ENCODE measurements at places on chromosomes 4 and X.
A peak's percentile ranks its signal among the peaks of the same experiment; 100 is the strongest.

- H3K27ac ChIP-seq, result no peak overlapping the region
- H3K36me3 ChIP-seq, result no peaks in the 10 kb centered on the region
- DNase-seq, result no peak
These were observed 166.5 kb downstream of the PJA1 start for GRCh38 chrX:68998716-68999115.

DNA sequence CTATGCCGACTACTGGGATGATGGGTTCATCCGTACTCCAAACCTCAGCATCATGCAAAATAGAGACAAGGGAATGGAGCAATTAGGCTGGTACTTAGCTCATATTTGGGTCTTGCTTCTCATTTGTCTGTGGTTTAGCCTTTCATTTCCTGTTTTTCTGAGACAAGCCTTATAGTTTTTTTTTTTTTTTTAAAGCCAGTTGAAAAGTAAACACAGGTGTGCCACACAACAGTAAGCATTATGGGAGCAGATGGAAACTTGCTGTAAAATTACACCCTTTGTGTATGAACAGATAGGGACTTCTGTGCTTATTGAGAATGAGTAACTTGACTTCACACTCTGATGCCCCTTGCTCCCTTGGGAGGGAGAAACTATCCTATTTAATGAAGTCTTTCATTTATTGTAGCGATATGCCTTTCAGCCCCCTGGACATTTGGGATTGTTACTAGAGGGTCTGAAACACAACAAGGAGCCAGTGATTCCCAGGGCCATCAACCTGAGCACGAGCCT is 13.7 kb downstream of the RASSF6 start:
- peaks cover 4% of the 10 kb centered on the region for H3K4me1 ChIP-seq
- no peak for DNase-seq
- H3K36me3 ChIP-seq, result no peaks in the 10 kb centered on the region
- no peaks in the 10 kb centered on the region for H3K27me3 ChIP-seq
- H3K4me3 ChIP-seq, result no peak overlapping the region

DNA sequence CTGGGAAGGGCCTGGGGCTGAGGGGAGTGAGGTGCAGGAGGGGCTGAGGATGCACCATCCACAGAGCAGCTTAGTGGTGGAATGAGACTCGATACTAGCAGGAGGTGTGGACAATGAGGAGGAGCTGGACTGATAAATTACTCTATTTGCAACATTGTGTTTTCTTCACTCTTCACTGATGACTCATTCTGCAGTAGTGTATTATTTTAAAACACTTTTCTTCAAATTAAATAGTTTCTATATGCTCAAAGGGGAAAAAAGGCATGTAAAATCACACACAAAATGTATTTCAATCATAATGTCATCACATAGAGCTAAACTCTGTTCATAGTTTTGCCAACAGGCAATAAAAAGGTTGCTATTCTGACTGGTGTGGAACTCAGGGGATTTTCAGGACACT is 467.0 kb upstream of the CTSO start:
- no peaks in the 10 kb centered on the region for H3K27me3 ChIP-seq
- no peak overlapping the region for H3K27ac ChIP-seq
- DNase-seq, result no peak
- no peaks in the 10 kb centered on the region for H3K36me3 ChIP-seq
- H3K4me3 ChIP-seq, result no peak overlapping the region

DNA sequence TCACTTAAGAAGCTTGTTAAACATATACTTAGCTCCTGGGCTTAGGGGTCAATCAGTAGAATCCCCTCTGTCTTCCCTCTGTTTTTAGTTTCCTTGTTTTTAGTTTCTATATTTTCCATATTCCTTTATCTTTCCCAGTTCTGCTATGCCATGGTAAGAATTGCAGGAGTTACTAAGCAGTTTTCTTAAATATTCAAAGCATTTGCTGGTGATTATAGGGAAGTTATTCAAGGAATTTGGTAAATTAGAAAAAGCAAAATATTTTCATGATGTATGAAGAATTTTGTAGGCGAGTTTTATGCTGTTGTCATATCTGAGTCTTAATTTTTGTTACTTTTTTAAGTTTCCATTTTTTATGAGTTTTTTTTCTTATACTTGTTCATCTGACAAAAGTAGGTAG is 91.6 kb upstream of the NUDT6 start:
- no peak overlapping the region for H3K27ac ChIP-seq
- no peaks in the 10 kb centered on the region for H3K4me1 ChIP-seq
- no peak for DNase-seq
- H3K27me3 ChIP-seq, result no peaks in the 10 kb centered on the region
- no peaks in the 10 kb centered on the region for H3K36me3 ChIP-seq

- no peak overlapping the region for H3K27ac ChIP-seq
- no peak overlapping the region for H3K4me3 ChIP-seq
- no peak for DNase-seq
- no peaks in the 10 kb centered on the region for H3K27me3 ChIP-seq
- no peaks in the 10 kb centered on the region for H3K4me1 ChIP-seq
These were observed 124.0 kb downstream of the TENM3 start for GRCh38 chr4:182367153-182367552.

- H3K4me1 ChIP-seq, result peaks cover 22% of the 10 kb centered on the region
- H3K27me3 ChIP-seq, result no peaks in the 10 kb centered on the region
These were observed 28.1 kb downstream of the FGF2 start for GRCh38 chr4:122854447-122855352.

DNA sequence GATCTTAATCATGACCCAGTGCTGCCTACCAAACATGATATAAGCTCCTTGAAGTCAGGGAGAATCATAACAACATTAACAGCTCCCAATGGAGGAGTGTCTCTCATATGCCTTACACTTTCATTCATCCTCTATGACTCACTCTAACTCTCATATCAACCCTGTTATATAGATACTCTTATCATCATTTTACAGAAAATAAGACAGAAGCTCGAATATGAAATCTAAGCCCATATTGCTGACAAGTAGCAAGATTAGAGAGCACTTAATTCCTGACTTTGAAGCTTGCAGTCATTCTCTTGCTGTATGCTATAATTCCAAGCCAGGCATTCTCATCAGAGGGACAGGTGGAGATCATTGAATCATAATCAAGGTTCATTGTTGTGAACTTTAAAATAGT is 476.7 kb upstream of the ATOH1 start:
- H3K27me3 ChIP-seq, result no peaks in the 10 kb centered on the region
- H3K36me3 ChIP-seq, result no peaks in the 10 kb centered on the region
- H3K4me3 ChIP-seq, result no peak overlapping the region
- no peak for DNase-seq
- no peak overlapping the region for H3K27ac ChIP-seq

GRCh38 chrX:130049821-130050220 is 60.5 kb downstream of the ELF4 start:
- peaks cover 35% of the 10 kb centered on the region for H3K36me3 ChIP-seq
- H3K27me3 ChIP-seq, result no peaks in the 10 kb centered on the region

GRCh38 chrX:2848871-2849301 is 20.2 kb downstream of the GYG2 start:
- DNase-seq, result no peak
- no peaks in the 10 kb centered on the region for H3K27me3 ChIP-seq
- H3K4me3 ChIP-seq, result no peak overlapping the region
- no peaks in the 10 kb centered on the region for H3K4me1 ChIP-seq
- H3K27ac ChIP-seq, result no peak overlapping the region

- no peak for DNase-seq
- H3K4me3 ChIP-seq, result no peak overlapping the region
- H3K36me3 ChIP-seq, result peaks cover 5% of the 10 kb centered on the region
- H3K4me1 ChIP-seq, result no peaks in the 10 kb centered on the region
- H3K27me3 ChIP-seq, result no peaks in the 10 kb centered on the region
These were observed 71.1 kb downstream of the CRMP1 start for GRCh38 chr4:5821665-5822358.

DNA sequence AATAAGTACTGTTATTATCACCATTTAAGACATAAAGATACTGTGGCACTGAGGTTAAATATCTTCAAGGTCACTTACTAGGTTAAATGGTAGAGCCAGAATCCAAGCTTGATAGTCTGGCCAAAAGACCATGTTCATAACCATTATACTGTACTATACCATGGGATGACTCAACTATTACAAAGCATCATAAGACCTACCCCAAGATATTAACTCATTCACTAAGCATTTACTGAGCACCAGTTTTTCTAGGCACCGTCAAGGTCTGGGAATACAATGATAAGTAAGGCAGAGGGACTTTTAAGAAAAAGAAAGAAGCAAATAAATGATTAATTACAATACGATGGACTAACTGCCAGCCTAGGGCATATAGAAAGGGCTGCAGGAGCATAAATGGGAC is 95.5 kb upstream of the KCTD8 start:
- no peaks in the 10 kb centered on the region for H3K4me1 ChIP-seq
- no peak for DNase-seq
- H3K27ac ChIP-seq, result no peak overlapping the region
- H3K4me3 ChIP-seq, result no peak overlapping the region

- H3K4me1 ChIP-seq, result peaks cover 34% of the 10 kb centered on the region
- no peaks in the 10 kb centered on the region for H3K36me3 ChIP-seq
- H3K27ac ChIP-seq, result no peak overlapping the region
- H3K4me3 ChIP-seq, result no peak overlapping the region
- no peak for DNase-seq
These were observed 55.2 kb downstream of the GAB1 start for GRCh38 chr4:143391895-143392294.

- no peaks in the 10 kb centered on the region for H3K4me1 ChIP-seq
- no peak for DNase-seq
- H3K27me3 ChIP-seq, result no peaks in the 10 kb centered on the region
- no peak overlapping the region for H3K4me3 ChIP-seq
These were observed 15.5 kb upstream of the RBBP7 start for GRCh38 chrX:16885628-16886027.

DNA sequence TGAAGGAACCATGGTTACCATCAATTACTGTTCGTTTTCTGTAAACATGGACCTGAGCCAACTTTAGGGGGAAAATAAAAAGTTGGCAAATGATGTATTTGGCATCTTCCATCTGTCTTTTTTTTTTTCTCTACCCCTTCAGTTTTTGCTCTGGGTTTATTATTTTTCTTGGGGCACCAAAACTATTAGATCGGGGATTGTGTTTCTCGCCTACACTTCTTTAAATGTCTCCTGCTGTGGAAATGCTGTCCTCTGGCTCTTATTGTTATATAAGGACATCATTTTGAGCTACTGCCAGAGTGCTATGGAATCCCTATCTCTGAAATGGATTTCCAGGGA is 234.0 kb upstream of the SLIT2 start:
- no peaks in the 10 kb centered on the region for H3K36me3 ChIP-seq
- no peak overlapping the region for H3K4me3 ChIP-seq
- no peaks in the 10 kb centered on the region for H3K27me3 ChIP-seq
- no peak for DNase-seq

DNA sequence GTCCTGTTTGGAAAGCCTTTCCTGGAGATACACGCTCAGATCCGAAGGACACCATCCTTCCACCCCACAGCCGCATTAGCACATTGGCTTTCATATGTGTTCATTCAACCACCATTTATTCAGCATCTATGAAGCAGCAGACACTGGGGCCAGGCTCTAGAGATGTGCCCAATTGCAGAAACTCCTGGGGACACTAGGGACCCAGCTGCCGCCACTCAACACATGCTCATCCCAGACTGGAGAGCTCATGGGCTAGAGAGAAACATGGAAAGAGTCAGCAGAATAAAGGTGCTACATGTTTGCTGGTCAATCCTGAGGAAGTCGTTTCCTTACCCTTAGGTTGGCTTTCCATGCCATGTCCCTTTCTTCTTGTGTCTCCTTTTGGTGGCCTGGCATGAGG is 7.6 kb downstream of the CTAG1A start:
- no peaks in the 10 kb centered on the region for H3K4me1 ChIP-seq
- H3K4me3 ChIP-seq, result no peak overlapping the region
- H3K27ac ChIP-seq, result no peak overlapping the region
- no peak for DNase-seq

DNA sequence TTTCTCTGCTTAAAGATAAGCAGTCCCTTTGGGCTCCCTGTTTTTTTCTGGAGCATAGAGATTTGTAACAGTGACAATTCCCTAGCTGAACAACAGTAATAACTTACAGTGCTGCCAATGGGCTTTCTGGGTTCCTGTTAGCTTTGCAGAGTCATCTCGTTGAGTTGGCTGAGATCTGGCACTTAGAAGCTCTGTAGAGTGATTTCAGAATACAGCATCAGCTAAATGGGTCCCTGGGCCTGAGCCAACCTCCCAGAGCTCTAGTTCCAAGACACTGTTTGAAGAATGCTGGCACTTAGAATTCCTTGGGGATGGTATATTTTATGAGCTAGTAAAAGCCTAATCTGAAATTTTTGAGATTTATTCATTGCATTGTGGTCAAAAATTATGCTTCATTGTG is 43.5 kb upstream of the SERTM2 start:
- H3K27me3 ChIP-seq, result no peaks in the 10 kb centered on the region
- peak; percentile 74 for DNase-seq
- H3K36me3 ChIP-seq, result no peaks in the 10 kb centered on the region
- H3K4me3 ChIP-seq, result no peak overlapping the region
- no peak overlapping the region for H3K27ac ChIP-seq

- H3K36me3 ChIP-seq, result peaks cover 5% of the 10 kb centered on the region
- no peaks in the 10 kb centered on the region for H3K27me3 ChIP-seq
- peak overlapping the region; percentile 90 for H3K27ac ChIP-seq
- H3K4me3 ChIP-seq, result peak overlapping the region; percentile 92
- peak; percentile 65 for DNase-seq
- peaks cover 38% of the 10 kb centered on the region for H3K4me1 ChIP-seq
These were observed 940 bp upstream of the UTP3 start for GRCh38 chr4:70687392-70687791.

DNA sequence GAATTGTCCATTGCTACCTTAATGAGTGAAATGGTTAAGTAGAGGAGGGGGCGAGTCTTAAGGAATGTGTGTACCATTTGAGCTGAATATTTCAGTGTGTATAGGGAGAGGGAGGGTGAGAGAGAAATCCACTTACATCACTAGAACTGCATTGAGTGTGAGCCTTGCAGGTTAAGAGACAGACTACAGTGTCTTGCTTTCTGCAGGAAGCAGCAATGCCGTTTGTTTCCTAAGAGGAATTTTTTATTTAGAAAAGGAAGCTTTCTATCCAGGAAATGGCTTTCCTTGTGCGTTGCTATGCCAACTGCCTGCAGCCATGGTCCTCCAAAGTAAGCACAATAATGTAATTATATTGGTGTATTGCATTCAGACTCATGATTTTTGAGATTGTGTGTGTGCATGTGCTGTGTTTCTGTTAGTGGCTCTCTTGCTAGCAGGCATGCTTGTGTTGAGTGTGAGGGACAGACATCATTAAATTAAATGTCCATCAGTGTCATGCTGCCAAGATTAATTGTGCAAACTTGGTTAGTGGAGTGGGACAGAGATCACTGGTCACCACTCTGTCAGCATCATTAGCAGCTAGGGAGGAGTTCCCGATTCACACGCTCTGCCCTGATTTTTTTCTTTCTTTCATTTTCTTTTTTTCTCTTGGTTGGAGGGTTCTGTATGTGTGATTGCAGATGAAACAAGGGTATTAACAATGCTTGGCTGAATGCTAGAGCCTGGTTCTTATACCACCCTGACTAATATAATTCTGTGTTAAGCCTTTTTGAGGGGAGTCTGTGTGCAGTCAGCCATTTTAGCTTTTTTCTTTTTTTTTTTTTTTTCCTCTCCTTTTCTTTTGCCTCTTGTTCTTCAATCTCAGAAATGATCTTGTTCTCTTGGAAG is 164.3 kb downstream of the RAPGEF2 start:
- H3K4me1 ChIP-seq, result peaks cover 32% of the 10 kb centered on the region
- H3K27ac ChIP-seq, result peak overlapping the region; percentile 8
- peak overlapping the region; percentile 0 for H3K4me3 ChIP-seq
- no peak for DNase-seq
- no peaks in the 10 kb centered on the region for H3K27me3 ChIP-seq

- H3K27me3 ChIP-seq, result no peaks in the 10 kb centered on the region
- no peak overlapping the region for H3K27ac ChIP-seq
- no peaks in the 10 kb centered on the region for H3K4me1 ChIP-seq
- H3K36me3 ChIP-seq, result no peaks in the 10 kb centered on the region
These were observed 228.5 kb downstream of the ANKRD50 start for GRCh38 chr4:124484008-124484407.

Data from suprapubic skin (tissue), 4 donors.